Sigmoid colon (tissue), 7 donors: ENCODE measurements at places on chromosomes 2 and 18. TPM values are rescaled to one million over a fixed set of nuclear protein-coding genes. Genes with fewer than 3 reads are reported as not detected.

- no peaks in the 10 kb centered on the region for H3K36me3 ChIP-seq
- no peak overlapping the region for H3K27ac ChIP-seq
These were observed 8.3 kb downstream of the C2orf81 start for GRCh38 chr2:74413001-74413698.

- no peak overlapping the region for H3K27ac ChIP-seq
- H3K36me3 ChIP-seq = no peaks in the 10 kb centered on the region
- no peak overlapping the region for H3K4me3 ChIP-seq
These were observed 233.6 kb upstream of the RASGRP3 start for GRCh38 chr2:33242845-33243244.

DNA sequence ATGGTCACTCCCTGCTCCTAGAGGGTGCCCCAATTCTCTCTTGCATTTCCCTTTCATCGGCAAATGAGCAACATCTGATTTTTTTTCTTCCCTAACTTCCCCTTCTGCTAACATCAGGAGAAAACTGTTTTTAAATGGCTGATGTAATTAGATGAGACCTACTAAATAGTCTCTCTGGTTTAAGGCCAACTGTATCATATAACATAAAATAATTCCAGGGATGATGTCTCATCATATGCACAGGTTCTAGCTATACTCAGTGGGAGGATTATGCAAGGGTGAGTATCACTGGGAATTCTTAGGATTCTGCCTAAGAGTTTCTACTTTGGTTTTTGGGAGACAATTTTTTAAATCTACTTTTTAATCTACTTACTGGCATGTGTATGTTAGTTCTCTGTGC lies 193.4 kb downstream of the PARD3B start:
- no peaks in the 10 kb centered on the region for H3K27me3 ChIP-seq
- H3K4me1 ChIP-seq = no peaks in the 10 kb centered on the region
- no peaks in the 10 kb centered on the region for H3K36me3 ChIP-seq
- no peak overlapping the region for H3K27ac ChIP-seq

DNA sequence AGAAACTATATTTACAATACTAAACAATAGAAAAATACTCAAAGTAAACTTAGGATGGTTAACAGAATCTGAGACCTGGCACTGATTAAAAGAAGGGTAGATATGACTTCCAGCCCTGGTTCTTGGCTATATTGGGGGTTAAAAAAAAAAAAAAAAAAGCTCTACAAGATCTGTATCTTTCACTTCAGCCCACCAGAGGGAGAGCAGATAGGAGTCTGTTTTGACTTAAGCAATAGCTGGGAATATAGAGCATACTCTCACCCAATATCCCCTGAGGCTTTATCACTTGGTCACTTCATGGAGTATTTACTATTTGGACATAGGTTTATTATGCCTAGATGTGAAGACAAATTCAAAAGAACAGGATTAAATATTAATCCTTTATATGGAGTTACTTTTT lies 598.9 kb upstream of the LINC00305 start:
- no peak overlapping the region for H3K4me3 ChIP-seq
- H3K36me3 ChIP-seq = no peaks in the 10 kb centered on the region
- DNase-seq = no peak
- no peak overlapping the region for H3K27ac ChIP-seq

GRCh38 chr2:68052717-68053422 lies 9.9 kb downstream of the C1D start:
- no peaks in the 10 kb centered on the region for H3K27me3 ChIP-seq
- no peaks in the 10 kb centered on the region for H3K36me3 ChIP-seq
- no peak overlapping the region for H3K4me3 ChIP-seq
- no peak for DNase-seq
- no peak overlapping the region for H3K27ac ChIP-seq
- H3K4me1 ChIP-seq = no peaks in the 10 kb centered on the region

The ITGB1BP1 gene
- total RNA-seq = 66.5 TPM
